Fibroblast of pulmonary artery (primary cell): ENCODE measurements at places on chromosomes 13 and 19.

DNA sequence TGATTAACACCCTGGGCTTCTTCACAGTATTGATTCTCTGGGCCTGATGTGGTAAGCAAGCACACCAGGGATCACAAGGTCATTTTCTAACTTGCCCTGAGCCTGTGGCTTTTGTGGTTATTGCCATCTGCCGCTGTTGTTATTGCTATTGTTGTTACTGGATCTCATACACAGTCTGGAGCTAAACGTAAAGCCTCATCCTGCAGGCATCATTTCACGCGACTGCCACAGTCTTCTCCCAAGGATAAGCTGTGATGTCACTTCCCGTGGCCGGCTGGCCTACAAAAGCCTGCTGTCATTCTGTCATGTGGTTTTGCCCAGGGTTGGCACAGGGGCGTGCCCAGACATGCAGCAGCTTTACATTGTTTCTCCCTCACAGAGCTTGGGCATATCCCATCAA, 154.0 kb upstream of the GPR12 start:
- no peak for DNase-seq

- DNase-seq: peak; percentile 90
Measured at GRCh38 chr13:77860507-77860981, 58.1 kb downstream of the EDNRB start.

GRCh38 chr13:32079587-32079986, 48.0 kb downstream of the FRY start:
- DNase-seq: no peak

DNA sequence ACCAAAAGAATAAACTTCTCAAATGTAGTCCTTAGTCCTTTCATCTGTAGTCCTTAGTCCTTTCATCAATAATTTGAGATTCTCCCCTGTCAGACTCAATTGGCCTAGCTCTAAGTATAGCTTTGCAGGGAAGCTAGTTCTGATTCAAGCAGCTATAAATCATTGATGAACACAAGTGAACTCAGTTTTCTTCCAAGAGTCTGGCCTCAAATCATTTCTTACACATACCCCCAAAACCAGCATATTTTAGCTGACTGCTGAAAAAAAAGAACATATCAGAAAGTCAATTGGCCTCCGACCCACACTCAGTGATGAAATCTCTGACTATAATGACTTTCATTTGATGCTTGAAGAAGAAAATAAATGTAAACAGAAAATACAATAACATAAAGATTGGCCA, 64.9 kb downstream of the TNFSF11 start:
- DNase-seq: no peak

DNA sequence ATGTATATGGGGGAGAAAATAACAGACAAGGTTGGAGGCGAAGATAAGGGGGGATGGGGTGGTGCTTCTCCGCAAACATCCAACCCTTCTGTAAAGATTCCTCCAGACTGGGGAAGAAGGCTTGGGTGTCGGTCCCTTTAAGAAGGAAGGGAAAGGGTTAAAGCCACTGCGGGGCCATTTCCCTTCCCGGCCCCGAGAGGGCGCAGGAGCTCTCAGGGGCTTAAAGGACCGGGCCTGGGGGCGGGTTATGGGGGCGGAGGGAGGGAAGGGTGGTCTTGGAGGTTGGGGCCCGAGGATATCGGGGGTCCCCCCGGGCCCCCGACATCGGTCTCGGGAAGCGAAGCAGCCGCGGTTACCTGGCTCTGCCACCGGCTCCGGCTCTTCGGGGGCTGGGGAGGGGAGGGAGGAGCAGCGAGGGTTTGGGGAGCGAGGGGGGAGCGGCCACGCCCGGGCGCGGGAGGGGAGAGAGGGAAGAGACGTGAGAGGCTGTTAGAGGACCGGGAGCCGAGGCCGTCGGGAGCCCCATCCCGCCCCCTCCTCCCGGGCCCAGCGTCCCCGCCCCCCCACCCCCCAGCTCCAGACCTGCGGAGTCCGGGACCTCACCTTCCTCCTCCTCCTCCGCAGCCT, 2.8 kb downstream of the TNNT1 start:
- DNase-seq: peak; percentile 24

DNA sequence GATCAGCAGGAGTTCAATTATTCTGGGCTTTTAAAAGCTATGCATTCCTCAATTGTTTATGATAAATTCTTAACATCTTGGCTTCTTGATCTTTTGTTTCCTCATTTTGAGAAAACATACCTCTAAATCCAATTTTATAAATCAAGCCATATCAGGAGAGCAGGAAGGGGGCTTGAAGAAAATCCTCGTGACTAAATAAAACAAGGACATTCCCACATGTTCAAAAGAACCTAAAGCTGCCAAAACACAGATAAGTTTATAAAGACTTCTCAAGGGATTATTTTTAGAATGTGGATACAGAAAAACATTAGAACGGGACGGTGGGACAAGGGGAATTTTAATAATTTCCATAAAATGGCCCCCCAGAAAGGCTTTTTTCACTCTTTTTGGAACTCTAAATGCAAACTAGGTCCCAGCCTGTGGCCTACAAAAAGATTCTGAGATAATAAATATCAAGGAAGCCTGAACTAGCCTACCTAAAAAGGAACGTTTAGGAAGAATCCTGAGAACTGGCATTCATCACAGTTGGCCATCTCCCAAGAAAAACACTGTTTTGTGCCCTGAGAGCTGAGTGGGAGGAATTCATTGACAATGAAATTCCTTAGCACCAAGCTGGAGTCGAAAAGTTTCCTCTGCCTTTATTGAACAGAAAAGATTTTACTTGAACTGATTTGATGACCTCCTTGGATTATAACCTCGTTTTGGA, 30.1 kb downstream of the ZAR1L start:
- peak; percentile 94 for DNase-seq

- no peak for DNase-seq
Measured at GRCh38 chr13:112835344-112835743, 133.7 kb upstream of the MCF2L start.

- DNase-seq: peak; percentile 74
Measured at GRCh38 chr19:11538232-11539036, at the start of gene CNN1. CNN1 (plus strand) TSS chr19:11538851; CDS start chr19:11538928, 77 bp downstream.

- DNase-seq: no peak
Measured at GRCh38 chr13:67063036-67063435, 167.1 kb downstream of the PCDH9 start.

DNA sequence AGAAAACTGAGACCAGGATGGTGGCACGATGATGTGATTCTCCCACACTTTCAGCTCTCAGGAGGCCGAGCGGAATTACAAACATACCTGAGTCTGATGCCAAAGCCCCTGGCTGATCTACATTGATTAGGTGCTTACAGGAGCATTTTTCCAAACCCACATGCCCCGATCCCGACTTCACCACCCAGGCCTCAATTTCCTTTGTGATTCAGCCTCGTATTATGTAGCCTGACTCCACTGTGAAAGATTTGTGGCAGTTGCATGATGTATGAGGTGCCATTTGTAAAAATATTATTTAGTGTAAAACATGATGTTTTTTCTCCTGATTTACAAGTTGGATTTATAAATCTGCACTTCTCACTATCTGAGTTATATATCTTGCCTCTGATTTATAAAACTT, 118.0 kb downstream of the TSHZ3 start:
- no peak for DNase-seq

GRCh38 chr19:18588611-18589379, at the start of gene REX1BD:
REX1BD (plus strand) TSS chr19:18588798; CDS start chr19:18588802, 4 bp downstream.
- peak; percentile 77 for DNase-seq

- no peak for DNase-seq
Measured at GRCh38 chr13:109196948-109197347, 567.5 kb downstream of the MYO16 start.

DNA sequence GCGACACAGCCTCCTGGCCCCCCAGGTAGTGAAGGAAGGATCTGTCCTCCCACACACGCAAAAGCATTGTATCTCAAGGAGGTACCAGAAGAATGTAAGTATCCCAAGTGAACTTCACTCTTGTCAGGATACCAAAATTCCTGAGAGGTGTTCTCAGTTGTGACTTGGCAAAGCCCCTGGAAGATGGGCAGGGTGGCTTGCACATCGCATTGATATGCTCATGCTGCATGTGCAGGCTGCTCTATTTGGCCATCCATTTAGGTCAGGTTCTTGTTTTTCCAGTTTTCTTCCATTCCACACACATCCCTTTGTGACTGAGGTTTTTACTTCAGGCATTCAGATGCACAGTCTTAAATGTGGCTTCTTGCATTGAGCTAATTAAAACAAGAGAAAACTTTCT, 382.8 kb downstream of the FOXO1 start:
- no peak for DNase-seq

GRCh38 chr19:34481861-34482379, 362 bp downstream of the WTIP start:
- peak; percentile 62 for DNase-seq

- no peak for DNase-seq
Measured at GRCh38 chr19:19111136-19111835, 27.0 kb downstream of the TMEM161A start.

DNA sequence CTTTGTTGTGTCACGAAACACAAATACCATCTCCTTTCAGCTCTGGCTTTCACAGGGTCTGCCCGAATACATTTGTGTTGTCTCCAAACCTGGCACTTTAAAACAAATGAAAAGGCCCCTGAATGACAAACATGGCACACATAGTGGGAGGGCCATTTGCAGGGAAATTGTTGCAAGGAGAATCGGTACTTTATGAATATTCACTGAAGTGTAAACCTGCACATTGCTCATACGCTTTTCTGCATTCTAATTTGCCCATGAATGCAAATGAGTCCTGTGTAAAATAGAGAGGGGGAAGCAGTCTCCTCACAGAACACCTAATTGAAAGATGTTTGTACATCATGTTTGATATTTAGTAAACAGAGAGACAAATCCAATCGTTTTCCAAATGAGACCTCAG, 82.7 kb upstream of the PCDH8 start:
- no peak for DNase-seq

DNA sequence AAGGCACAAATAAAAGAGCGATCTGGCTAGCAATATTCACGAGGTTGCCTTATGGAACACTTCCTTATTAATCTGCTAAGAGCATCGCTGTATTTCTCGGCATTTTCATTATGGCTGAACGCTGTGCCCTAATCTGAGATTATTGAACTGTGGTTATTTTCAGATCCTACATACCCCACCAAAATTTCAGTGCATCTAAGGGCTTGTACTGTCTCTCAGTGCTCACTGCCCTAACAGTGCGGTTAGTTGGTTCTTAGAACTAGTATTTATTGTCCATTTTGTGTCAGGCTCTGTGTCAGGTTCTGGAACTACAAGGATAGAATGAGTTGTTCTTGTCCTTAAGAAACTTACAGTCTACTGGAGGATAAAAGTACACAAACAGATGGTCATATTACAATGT, 51.6 kb downstream of the FLT3 start:
- no peak for DNase-seq

GRCh38 chr13:114054264-114054663, 78.2 kb downstream of the RASA3 start:
- DNase-seq: no peak

GRCh38 chr19:12956446-12957388, at the start of gene GADD45GIP1:
GADD45GIP1 (minus strand) TSS chr19:12957223; CDS start chr19:12957212, 11 bp downstream.
- DNase-seq: peak; percentile 80

- peak; percentile 27 for DNase-seq
Measured at GRCh38 chr19:19460761-19461265, 54.5 kb downstream of the TSSK6 start.

GRCh38 chr19:44648631-44649251, 5.0 kb downstream of the PVR start:
- peak; percentile 90 for DNase-seq

DNA sequence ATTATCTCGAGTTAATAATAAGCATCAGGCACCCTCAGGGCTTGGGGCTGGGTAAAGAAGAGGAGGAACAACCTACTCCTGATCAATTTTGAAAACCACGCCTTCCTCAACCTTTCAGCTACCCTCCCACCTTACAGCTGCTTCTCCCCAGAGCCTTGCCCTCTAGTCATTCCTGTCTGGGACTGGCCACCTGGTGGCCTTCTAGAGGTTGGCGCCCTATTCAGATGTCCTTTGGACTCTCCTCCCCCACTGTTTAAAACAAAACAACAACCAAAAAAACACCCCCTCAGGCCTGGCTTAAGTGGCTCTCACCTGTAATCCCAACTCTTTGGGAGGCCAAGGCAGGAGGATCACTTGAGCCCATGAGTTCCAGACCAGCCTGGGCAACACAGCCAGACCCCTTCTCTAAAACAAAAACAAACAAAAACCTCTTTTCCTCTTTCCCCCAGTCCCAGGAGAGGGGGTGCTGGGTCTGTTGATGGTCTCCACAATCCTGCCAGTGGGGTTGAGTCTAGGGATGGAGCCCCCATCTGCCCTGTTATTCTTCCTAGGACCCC, 62.3 kb downstream of the CCDC70 start:
- DNase-seq: no peak

DNA sequence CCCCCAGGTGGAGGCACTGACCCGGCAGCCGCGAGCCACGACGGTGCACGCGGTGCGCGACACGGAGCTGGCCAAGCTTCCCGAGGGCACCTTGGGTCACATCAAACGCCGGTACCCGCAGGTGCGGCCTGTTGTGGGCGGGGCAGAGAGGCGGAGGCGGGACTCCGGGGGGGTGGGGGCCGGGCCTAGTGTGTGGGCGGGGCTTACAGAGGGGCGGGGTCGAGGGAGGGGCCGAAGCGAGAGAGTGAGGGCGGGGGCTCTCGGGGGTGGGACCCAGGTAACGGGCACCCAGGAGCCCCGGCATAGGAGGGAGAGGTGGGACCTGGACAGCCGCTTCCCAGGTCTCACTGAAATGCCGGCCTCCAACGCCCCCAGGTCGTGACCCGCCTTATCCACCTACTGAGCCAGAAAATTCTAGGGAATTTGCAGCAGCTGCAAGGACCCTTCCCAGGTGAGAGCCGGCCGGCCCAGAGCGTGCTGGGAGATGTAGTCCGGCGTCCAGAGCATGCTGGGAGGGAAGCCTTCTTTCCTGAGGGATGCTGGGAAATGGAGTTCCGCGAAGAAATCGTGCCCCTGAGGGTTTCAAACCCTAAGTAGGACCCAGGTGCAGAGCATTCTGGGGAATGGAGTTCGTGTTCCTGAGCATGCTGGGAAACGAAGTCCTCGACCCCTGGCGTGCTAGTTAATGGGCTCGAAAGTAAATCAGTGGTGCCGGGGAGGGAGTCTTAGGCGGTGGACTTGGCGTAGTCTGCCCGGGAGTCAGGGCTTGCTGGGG, 15.7 kb downstream of the PNPLA6 start:
- DNase-seq: peak; percentile 52

- DNase-seq: no peak
Measured at GRCh38 chr19:19445911-19446361, 40.5 kb downstream of the GATAD2A start.

- DNase-seq: no peak
Measured at GRCh38 chr13:111513766-111514609, 193.5 kb downstream of the TEX29 start.

DNA sequence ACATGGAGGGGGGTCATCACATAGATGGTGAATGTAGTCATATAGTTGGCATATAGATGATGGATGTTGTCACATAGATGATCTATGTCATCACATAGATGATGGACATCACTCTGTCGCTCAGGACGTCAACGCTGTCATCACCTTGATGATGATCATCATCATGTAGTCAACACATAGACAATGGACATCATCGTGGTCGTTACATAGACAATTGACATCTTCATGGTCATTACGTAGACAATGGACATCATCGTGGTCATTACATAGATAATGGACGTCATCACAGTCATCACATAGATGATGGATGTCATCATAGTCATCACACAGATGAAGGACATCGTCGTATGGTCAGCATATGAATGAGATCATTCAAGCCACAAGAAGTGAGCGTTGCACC, 28.6 kb upstream of the SLC15A1 start:
- DNase-seq: no peak
